ENCODE measurements at places on chromosomes 2 and 18.

DNA sequence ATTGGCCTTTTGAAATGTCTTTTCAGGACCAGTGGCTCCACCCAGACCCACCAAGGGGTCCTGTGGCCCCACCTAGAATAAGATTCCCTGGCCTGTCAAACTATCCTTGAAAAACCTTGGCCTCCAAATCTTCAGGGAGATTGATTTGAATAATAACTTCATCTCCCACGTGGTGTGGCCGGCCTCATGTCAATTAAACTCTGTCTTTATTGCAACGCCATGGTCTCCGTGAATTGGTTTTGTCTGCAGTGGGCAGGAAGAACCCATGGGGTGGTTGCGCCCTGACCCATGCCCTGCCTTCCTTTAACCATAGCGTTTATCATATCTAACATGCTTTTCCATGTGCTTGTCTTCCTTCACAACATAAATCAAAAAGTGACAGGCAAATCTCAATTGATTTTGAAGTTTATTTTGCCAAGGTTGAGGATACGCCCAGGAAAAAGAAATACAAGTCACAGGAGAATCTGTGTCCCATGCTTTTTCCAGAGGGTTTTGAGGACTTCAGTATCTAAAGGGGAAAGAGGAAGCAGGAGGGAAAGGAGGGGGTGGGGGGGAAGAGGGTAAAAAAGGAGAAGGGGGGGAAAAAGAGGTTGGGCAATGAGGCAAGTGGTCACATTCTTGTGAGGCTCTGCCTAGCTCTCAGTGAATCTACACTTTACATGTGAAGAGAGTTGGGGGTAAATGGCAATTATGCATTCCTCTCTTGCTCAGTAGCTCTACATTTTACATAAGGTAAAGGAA is 66.5 kb upstream of the CABLES1 start:
- H3K36me3 ChIP-seq, result no peaks in the 10 kb centered on the region
- H3K27me3 ChIP-seq, result no peaks in the 10 kb centered on the region
- no peak overlapping the region for H3K27ac ChIP-seq
- peaks cover 26% of the 10 kb centered on the region for H3K4me1 ChIP-seq
- H3K4me3 ChIP-seq, result no peak overlapping the region

- no peaks in the 10 kb centered on the region for H3K4me1 ChIP-seq
- no peaks in the 10 kb centered on the region for H3K27me3 ChIP-seq
- no peak overlapping the region for H3K4me3 ChIP-seq
- H3K27ac ChIP-seq, result no peak overlapping the region
- H3K36me3 ChIP-seq, result no peaks in the 10 kb centered on the region
Measured at GRCh38 chr2:9297156-9297555, 90.5 kb downstream of the ASAP2 start.

GRCh38 chr2:144522897-144523595 is 3.1 kb upstream of the ZEB2 start:
- no peaks in the 10 kb centered on the region for H3K27me3 ChIP-seq
- peak overlapping the region; percentile 71 for H3K4me3 ChIP-seq
- no peak overlapping the region for H3K27ac ChIP-seq
- H3K4me1 ChIP-seq, result peaks cover 35% of the 10 kb centered on the region
- peak; percentile 75 for DNase-seq

- H3K27me3 ChIP-seq, result no peaks in the 10 kb centered on the region
- H3K27ac ChIP-seq, result no peak overlapping the region
- DNase-seq, result no peak
- H3K36me3 ChIP-seq, result no peaks in the 10 kb centered on the region
- H3K4me3 ChIP-seq, result no peak overlapping the region
- H3K4me1 ChIP-seq, result no peaks in the 10 kb centered on the region
Measured at GRCh38 chr2:220499225-220499624, 871.8 kb downstream of the SLC4A3 start.

DNA sequence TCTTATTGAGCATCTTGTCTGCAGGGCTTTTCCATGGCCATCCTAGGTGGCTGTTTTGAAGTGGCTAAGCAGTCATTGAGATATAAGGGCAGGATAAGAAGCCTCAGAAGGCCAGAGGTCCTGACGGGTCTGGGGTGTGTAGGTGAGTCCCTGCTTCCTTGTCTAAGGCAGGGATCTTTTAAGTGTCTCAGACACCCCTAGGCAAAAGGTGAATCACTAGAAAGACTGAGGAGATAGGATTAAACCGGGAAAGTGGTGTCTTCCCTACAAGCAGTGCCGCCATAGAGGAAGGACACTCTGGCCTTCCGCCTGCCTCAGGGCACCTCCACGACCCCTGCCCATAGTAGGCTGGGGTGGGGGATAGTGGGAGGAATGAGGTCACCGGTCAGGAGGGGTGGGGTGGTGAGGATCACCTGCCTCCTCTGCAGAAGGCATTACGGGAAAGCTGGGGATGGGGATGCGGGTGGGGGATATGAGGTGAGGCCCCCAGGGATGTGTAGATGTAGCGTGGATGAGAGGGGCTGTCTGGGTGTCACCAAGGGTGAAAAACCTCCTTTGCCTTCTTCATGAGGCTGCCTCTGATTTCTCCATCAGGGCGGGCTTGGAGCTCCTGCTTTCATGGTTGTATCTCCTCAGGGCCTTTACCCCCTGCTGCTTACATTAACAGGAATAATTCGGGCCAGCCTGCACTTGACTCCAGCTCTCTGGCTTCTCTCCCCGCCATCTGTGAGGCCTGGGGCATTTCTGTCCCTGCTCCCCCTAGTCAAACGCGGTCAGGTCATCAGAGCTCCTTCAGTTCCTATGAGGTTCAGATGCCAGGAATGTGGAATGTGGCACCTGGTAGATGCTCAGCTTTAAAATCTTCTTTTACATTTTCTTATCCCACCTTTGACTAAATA is 244.0 kb downstream of the DYSF start:
- H3K4me1 ChIP-seq, result no peaks in the 10 kb centered on the region
- H3K27me3 ChIP-seq, result no peaks in the 10 kb centered on the region
- no peak overlapping the region for H3K4me3 ChIP-seq
- no peak for DNase-seq
- H3K36me3 ChIP-seq, result no peaks in the 10 kb centered on the region
- H3K27ac ChIP-seq, result no peak overlapping the region

DNA sequence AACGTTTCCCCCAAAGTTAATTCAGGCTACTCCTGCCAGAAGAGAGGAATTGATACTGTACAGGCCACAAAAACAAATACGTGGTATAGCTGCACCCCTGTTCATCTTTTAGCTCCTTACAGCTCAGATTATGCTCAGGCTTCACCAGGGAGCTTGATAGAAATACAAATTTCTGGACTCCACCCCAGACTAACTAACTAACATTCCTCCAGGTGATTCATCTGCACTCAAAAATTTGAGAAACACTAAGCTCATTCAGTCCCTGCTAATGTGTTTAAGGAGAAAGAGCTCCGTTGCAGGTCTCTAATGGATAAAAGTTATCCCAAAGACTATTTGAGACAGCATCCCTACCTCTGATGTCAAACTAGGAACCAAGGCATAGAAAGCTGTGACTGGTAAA is 36.8 kb upstream of the UNC80 start:
- no peak overlapping the region for H3K27ac ChIP-seq
- no peaks in the 10 kb centered on the region for H3K27me3 ChIP-seq
- no peaks in the 10 kb centered on the region for H3K4me1 ChIP-seq
- DNase-seq, result no peak

DNA sequence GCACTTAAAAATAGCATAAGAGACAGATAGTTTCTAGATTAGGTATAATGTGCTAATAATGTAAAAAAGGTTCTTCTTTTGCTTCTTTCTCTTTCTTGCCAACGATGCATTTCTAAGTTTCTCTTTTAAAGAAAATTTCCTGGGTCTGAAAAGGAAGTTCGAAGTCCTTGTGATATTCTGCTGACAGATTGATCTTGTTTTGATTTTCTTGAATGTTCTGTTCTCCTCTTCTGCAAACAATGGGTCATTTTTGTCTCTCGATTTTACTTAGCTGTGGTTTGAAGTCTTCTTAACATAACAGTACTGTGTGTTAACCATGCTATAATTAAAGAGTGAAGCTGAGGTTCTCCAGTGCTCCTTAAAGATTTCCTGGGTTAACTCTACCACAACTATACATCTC is 61.1 kb upstream of the ACYP2 start:
- no peaks in the 10 kb centered on the region for H3K4me1 ChIP-seq
- H3K27me3 ChIP-seq, result no peaks in the 10 kb centered on the region
- peaks cover 6% of the 10 kb centered on the region for H3K36me3 ChIP-seq
- no peak for DNase-seq

- DNase-seq, result peak; percentile 63
- H3K4me1 ChIP-seq, result peaks cover 13% of the 10 kb centered on the region
- H3K4me3 ChIP-seq, result peak within 1 kb of the TSS; percentile 96
Measured at GRCh38 chr2:100416935-100417710, at the start of gene CHST10. CHST10 (minus strand) TSS chr2:100417668; CDS start chr2:100406675, 10,993 bp downstream.
